ENCODE measurements at places on chromosomes 5 and 9. TPM values are rescaled to one million over a fixed set of nuclear protein-coding genes. Genes with fewer than 3 reads are reported as not detected.

The TEX48 gene
- total RNA-seq: not detected

The DCAF12 gene
- total RNA-seq: 35.2 TPM

The SUSD3 gene
- total RNA-seq: 10.3 TPM

GRCh38 chr9:34519321-34520020 is 3.3 kb downstream of the ENHO start:
- no peaks in the 10 kb centered on the region for H3K27me3 ChIP-seq
- H3K4me1 ChIP-seq: no peaks in the 10 kb centered on the region
- H3K27ac ChIP-seq: no peak overlapping the region
- no peak overlapping the region for H3K4me3 ChIP-seq

DNA sequence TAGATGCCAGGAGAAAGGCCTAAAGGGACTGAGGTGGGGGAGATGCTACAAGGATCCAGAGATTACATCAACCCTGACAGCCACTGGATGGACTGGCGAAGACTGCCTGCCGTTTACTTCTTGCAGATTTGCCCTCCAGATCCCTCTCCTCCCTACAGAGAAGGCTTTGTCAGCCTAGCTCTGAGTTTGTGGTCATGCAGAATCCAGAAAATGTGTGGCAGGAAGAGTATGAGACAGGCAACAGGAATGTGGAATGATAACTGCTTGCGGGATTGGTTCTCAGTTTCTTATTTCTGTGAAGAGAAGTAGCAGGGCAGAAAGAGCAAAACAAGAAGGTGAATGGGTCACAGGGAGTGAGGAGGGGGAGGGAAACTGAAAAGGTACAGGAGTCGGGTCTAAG is 129.6 kb downstream of the TLE1 start:
- H3K4me1 ChIP-seq: peaks cover 8% of the 10 kb centered on the region
- H3K36me3 ChIP-seq: no peaks in the 10 kb centered on the region
- no peak for DNase-seq
- no peak overlapping the region for H3K4me3 ChIP-seq
- H3K27ac ChIP-seq: no peak overlapping the region

- no peak overlapping the region for H3K27ac ChIP-seq
- H3K4me1 ChIP-seq: no peaks in the 10 kb centered on the region
- no peak overlapping the region for H3K4me3 ChIP-seq
- no peaks in the 10 kb centered on the region for H3K27me3 ChIP-seq
- DNase-seq: no peak
These were observed 513.7 kb upstream of the WWC1 start for GRCh38 chr5:167777746-167778145.
